ENCODE measurements at places on chromosomes 1 and 21.

DNA sequence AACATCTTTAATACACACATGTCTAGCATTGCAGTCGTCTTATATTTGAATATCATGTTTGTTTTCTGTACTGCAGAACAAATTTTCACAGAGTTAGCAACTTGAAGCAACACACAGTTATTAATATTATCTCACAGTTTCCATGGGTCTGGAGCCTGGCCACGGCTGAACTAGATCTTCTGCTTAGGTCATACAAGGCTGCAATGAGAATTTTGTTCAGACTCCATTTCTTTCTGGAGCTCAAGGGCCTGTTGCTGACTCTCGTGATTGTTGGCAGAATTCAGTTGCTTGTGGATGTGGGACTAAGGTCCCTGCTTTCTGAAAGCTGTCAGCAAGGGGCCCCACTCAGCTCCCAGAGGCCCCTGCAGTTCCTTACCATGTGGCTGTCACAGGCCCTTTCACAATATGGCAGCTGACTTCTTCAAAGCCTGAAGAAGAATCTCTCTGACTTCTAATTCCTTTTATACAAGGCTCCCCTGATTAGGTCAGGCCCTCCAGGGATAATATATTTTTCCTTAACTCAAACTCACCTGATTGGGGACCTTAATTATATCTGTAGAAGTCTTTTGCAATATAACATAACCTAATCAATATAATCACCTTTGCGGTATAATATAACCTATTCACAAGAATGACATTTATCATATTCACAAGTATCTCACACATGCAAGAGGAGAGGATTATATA is 296.3 kb downstream of the NFIA start:
- no peak for DNase-seq

DNA sequence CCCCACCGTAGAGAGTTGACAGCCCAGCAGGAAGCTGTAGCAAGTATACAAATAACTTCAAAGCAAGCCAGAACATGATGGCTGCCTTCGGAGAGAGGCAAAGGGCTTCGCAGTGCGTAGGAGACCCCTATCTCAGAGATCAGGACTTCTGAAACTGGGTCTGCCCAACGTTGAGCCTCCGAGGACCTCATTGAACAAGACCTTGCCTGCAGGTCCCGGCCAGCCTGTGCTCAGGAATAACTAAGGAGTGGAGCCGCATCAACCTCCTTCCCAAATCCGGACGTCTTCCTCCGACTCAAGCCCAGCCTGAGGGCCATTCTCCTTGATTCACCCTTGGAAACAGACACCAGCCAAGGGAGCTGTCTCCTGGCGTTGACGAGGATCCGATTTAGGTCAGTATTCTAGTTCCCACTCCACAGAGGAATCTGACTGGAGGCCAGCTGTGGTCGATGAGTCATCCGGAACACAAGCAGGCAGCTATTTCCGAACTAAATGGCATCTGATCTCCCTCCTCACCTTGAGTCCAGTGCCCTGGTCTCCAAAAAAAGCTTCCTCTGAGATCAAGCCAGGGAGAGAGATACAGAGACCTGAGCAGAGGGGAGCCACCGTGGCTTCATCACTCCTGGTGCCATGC is 166.5 kb upstream of the COA6 start:
- DNase-seq = no peak

- DNase-seq = no peak
Observed at GRCh38 chr1:50735443-50735842, 224.6 kb downstream of the FAF1 start.

DNA sequence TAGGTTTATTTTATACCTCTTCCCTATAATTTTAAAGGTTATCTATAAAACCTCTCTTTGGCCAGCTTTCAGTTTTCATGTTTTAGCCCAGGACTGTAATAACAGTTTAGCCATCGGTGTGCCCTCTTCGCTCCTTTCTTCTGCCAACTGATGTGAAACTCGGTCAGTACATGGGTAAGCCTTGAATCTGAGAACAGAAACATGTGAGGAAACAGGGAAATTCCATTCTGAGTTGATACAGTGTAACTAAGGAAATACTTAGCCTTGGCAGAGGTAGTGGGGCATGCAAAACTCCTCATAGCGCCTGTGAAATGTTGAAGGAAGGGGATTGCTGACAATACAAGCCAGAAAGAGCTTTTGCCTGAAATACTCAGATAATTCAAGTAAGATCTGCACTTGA is 465.2 kb downstream of the NCAM2 start:
- DNase-seq = no peak

- no peak for DNase-seq
Observed at GRCh38 chr21:39669485-39669884, 56.7 kb downstream of the B3GALT5 start.

- DNase-seq = no peak
Observed at GRCh38 chr1:110617589-110617988, 11.4 kb upstream of the KCNA2 start.

DNA sequence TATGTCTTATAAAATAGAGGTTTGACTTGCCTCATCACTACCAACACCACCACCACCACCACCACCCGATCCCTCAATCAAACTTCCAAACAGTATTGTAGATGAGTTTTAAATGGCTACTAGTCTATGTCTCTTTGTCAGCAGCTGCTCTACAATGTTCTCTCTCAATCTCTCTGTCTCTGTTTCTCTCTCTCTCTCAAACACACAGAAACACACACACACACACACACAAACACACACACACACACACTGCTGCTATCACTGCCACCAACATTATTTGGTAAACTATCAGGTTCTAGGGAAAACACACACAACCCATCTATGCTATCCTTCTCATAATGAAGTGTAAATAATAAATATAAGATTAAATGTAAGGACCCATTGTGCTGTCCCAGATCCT is 2.4 kb downstream of the TNFSF4 start:
- DNase-seq = no peak

- no peak for DNase-seq
Observed at GRCh38 chr1:106910798-106911197, 145.7 kb upstream of the PRMT6 start.

DNA sequence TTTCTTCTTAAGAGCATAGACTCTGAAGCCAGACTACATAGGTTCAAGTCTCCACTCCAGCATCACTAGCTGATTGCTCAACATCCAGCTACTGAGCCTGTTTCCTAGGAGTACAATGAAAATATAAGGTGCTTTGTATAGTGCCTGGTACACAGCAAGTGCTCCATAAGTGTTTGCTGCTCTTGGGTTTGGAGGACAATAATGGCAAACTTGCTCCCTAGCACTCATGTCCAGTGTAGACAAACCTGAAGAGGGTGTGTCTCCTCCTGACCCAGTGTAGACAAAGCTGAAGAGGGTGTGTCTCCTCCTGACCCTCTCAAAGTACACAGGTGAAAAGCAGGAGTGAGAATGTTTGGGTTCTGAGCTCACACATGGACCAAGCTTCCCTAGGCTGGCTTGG is 10.5 kb upstream of the ECE1 start:
- DNase-seq = no peak

GRCh38 chr1:8396786-8397406 is 79.0 kb downstream of the SLC45A1 start:
- DNase-seq = peak; percentile 39

- DNase-seq = no peak
Observed at GRCh38 chr1:218402786-218403120, 57.6 kb downstream of the TGFB2 start.

GRCh38 chr1:200896531-200897196 is 2.0 kb downstream of the INAVA start:
- no peak for DNase-seq

DNA sequence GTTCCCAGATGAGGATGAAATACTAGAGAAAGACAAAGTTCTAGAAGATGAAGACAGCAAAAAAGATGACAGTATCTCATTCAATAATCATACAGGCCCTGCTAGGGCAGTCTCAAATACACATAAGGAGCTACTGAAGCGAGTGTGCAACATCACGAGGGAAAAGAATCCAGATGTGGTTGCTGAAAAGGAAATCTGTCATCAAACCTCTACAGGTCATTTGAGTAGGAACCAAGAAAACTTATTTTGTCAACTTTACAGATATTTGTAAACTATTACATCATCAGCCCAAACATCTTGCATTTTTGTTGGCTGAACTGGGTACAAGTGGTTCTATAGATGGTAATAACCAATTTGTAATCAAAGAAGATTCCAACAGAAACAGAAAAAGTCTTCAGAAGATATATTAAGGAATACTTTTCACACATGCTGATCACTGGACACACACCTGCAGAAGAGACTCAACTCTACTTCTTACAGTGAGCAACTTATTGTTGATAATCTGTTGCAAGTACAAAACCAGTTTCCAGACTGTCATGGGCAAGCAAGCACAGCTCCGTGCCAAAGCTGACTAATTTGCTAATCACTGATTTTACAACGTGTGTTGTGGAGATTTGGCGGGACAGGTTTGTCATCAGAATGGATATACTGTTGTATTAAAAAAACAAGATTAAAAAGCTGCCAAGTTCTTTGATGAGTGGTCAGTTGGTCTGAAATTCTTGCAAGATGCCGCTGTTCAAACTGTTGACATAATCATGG is 42.1 kb downstream of the TRIM33 start:
- no peak for DNase-seq

DNA sequence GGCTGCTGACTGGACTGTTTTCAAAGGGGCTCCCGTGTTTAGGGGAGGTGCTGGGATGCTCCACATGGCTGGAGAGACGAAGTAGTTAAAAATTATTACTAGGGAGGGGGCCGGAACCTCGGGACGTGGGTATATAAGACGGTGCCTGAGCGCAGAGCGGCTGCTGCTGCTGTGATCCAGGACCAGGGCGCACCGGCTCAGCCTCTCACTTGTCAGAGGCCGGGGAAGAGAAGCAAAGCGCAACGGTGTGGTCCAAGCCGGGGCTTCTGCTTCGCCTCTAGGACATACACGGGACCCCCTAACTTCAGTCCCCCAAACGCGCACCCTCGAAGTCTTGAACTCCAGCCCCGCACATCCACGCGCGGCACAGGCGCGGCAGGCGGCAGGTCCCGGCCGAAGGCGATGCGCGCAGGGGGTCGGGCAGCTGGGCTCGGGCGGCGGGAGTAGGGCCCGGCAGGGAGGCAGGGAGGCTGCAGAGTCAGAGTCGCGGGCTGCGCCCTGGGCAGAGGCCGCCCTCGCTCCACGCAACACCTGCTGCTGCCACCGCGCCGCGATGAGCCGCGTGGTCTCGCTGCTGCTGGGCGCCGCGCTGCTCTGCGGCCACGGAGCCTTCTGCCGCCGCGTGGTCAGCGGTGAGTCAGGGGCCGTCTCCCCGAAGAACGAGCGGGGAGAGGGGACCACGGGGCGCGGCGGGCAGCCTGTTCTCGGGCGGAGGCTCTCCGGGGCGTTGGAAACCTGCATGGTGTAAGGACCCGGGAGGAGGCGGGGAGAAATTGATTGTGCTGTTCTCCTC is at the start of gene CHODL:
Gene CHODL, plus strand, starts transcription at position 163 of the 793 bp plus-strand sequence. Its CDS starts 391 bp downstream, at position 554.
- no peak for DNase-seq

GRCh38 chr1:178613271-178613945 is 100.5 kb downstream of the TEX35 start:
- DNase-seq = no peak

- no peak for DNase-seq
Observed at GRCh38 chr21:46492851-46493250, 34.2 kb downstream of the DIP2A start.

GRCh38 chr1:232699814-232700213 is 69.9 kb upstream of the SIPA1L2 start:
- DNase-seq = no peak

Data from stimulated activated CD8-positive, alpha-beta memory T cell treated with anti-CD3 and anti-CD28 coated beads, Interleukin-7, amount 100 ng/mL, for 48 hours (primary cell).